ENCODE measurements at places on chromosomes 2 and 18. TPM values are rescaled to one million over a fixed set of nuclear protein-coding genes. Genes with fewer than 3 reads are reported as not detected.

Gene CPO
- total RNA-seq = not detected

Gene MAPK4
- 14.3 TPM for total RNA-seq

Gene ZNF514
- 33.3 TPM for total RNA-seq

- peak; percentile 87 for DNase-seq
Observed at GRCh38 chr2:102698369-102699111, 63.3 kb upstream of the TMEM182 start.

Gene GKN2
- total RNA-seq = not detected

- no peak for DNase-seq
Observed at GRCh38 chr18:59464486-59464885, 105.4 kb upstream of the LMAN1 start.

DNA sequence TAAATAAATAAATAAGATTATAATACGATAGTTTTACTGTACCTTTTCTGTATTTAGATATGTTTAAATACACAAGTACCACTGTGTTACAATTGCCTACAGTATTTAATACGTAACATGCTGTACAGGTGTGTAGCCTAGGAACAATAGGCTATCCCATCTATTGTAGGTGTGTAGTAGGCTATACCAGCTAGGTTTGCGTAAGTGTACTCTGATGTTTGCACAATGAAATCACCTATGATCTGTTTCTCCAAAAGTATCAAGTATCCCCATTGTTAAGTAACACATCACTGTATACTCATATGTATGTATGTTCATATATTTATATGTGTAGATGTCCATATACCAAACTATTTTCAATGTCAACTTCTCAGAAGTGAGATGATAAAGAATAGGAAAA, 118.2 kb upstream of the RND3 start:
- DNase-seq = no peak

DNA sequence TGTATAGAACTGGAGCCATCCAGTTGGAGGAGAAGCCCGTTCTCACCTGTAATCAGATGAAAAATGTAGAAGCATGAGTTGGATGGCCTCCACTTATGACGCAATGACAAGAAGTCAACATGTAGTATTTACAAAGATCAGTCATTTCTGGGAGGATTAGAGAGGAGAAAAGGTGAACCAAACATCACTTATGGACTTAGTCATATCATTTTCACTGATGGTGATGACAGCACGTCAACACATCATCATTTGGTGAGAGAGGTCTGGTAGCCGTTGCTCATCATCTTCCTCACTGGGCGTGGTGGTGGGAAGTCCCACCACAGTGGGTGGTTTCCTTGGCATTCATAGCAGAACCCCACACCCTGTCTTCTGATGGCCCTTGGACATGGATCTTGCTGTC, 264.2 kb upstream of the EPAS1 start:
- no peak for DNase-seq

GRCh38 chr2:46368401-46368800, 71.2 kb downstream of the EPAS1 start:
- no peak for DNase-seq

Gene MBOAT2
- total RNA-seq = 40.7 TPM

DNA sequence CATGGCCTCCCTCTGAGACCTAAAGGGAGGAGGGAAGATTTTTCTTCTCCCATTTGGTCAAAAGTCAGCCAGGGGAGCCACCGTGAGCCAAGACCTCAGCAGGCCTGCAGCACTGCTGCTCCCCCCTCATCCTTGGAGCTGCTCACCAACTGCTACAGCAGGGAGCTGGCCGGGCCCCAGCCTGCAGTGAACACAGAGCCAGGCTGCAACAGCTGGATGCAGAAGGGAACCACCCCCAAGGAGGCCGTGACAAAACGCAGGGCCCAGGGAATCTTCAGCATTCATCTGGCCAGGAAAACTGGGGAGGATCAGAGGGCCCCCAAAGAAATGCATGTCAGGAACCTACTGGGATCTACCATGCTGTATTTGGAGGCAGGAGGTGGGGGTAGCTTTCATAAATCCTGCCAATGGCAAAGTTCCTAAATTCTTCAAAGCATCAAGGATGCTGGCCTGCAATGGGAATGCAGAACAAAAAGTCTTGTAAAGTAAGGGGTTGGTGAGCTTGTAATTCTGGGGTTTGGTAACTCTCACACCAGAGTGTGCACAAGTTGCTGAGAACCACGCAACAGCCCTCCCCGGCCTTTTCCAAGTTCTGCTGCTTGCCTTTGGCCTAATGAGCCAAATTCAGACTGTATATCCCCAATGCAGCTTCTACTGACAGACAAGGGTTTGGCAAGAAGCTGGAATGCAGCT, 61.0 kb downstream of the CACNB4 start:
- DNase-seq = peak; percentile 57

DNA sequence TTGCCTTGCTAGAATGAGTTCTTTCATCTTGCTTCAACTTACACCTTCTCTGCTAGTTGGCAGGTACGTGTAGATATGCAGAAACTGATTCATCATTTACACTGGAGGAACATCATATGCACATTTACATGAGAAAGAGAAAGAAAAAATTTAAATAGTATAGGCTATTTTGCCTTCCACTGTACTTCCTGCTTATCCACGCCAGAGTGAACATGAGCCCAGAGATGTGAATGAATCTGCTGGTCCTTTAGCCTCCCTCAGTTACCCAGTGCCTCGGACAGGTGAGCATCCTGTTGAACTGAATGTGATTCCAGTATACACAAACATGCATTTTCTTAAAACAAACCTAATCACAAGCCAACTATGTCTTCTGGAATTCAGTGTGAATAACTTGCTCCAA, 83.6 kb downstream of the SESTD1 start:
- DNase-seq = no peak

GRCh38 chr2:37005118-37005868, 39.0 kb upstream of the STRN start:
- no peak for DNase-seq

Gene KYNU
- total RNA-seq = 18.7 TPM

DNA sequence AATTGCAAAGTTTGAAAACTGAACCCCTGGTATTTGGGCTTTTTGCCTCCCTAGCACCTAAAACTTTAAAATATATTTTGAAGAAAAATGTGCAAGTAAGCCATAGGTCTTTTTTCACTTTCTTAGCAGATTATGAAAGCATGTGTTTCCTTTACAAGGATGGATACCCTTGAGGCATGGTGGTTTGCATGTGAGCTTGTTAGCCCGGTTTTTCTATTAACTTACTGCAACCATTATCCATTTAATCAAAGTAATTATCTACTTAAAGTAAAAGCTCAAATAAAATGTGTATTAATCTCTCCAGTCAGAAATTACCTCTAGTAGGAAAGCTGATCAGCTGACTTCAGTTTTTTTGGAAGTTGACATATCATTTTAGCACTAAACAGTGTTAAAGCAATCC, 140.6 kb downstream of the EML6 start:
- no peak for DNase-seq

DNA sequence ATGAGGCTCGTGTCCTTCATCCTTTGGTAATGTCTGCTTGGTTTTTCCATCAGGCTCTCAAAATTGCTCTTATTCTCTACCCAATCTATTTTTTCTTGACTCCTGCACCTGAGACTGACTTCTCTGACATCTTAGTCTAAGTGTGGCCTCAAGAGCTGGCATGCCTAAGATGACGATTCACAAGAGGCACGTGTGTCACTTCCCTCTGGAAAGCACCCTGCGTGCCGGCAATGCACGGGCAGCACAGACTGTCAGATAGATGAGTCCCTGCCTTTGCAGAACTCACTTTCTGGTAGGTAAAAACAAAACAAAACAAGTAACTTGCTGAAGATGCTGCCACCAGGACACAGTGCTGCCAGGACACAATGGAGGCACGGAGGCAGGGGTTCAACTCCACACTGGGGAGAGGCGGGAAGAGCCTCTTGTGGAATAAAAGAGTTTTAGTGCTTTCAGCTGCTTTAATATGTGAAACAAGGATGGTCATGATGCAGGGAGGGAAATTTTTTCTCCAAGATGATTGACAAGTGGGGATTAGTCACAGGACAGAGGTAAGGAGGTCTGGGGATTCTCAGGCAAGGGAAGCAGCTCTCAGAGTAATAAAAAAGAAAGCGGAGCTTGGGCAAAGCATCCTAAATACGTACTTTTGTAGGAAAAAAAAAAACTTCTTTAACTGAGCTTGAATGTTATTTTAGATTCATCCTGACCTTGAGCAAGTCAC, 27.3 kb downstream of the CYB5A start:
- DNase-seq = no peak

Gene CWC22
- total RNA-seq = 22.3 TPM

GRCh38 chr2:226187156-226187555, 612.5 kb downstream of the IRS1 start:
- DNase-seq = no peak

DNA sequence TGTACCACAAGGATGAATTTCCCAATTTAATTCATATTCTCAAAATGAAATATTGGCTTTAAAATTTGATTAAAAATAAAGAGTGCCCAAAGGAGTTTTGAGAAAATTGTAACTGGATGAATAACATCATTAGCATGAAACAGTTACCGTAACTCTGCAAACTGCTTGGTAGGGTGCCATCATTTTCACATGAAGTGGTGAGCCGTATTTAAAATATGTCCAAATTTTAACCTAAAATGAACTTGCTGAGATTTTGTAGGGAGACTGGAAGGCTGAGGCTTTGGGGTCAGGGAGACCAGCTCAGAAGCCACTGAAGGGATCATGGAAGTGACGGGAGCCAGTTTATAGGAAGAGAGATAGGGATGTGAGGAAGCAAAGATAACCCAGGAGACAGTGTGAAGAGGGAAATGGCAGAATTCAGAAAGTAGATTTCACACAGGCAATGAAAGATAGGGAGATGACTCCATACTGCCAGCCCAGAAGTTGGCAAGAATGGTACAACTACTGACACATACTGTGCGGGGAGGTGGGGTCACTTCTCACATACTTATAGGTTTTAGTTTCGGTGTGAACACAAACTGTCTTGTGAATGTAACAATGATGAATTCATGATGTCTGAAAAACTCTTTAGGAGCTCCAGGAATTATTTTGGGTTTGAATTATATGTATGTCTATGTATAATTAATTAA, 53.8 kb downstream of the EFEMP1 start:
- no peak for DNase-seq

Gene KLHL29
- total RNA-seq = 16.8 TPM

- DNase-seq = no peak
Observed at GRCh38 chr2:84931384-84931821, 25.9 kb downstream of the TMSB10 start.

Gene C2orf80
- total RNA-seq = not detected

DNA sequence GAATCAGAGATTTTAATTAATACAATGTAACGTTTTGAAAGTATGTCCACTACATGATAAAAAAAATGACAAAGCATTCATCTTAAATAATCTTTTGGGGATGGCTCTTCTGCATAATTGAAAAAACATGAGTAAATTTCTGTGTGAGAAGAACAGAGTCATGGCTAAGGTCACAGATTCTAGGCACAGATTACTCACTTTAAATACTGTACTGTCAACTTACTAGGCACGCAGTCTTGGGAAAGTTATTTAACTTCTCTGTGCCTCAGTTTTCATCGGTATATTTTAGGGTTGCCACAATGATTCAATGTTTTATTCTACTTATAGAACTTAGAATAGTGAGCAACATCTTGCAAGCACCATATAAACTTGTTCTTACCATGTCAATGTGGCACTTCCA, 49.2 kb downstream of the TMEFF2 start:
- no peak for DNase-seq

Gene DPP10
- 1.0 TPM for total RNA-seq

GRCh38 chr2:73215254-73215653, 1.2 kb downstream of the SMYD5 start:
- DNase-seq = no peak

GRCh38 chr2:215772003-215772402, 241.3 kb downstream of the MREG start:
- no peak for DNase-seq

- no peak for DNase-seq
Observed at GRCh38 chr2:98099939-98100743, 13.2 kb downstream of the VWA3B start.

Gene CRYGD
- not detected for total RNA-seq

- peak; percentile 75 for DNase-seq
Observed at GRCh38 chr2:171432969-171433762, 624 bp downstream of the METTL8 start.

Gene GALNT13
- total RNA-seq = 13.6 TPM

GRCh38 chr2:173990970-173991819, 26.0 kb upstream of the SP3 start:
- DNase-seq = peak; percentile 85

Gene IL36B
- not detected for total RNA-seq

- DNase-seq = no peak
Observed at GRCh38 chr18:38611036-38611964, 1045.7 kb upstream of the CELF4 start.

DNA sequence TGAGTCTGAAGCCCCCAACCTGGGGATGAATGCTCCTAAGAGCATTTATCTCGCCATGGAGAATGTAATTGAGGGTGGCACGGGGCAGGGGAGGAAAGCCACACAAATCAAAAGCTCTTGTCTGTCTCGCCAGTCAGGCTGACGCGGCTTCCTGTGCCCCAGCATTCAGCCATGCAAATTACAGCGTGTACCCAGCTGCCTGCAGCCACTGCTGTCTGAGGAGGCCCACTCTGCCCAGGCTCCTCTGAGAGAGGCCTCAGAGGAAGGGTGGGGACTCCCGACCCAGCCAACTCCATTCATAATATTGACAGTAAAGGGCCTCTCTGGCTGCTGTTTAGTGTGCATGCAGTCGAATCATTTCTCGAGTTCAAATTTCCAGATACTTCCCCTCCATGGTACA, 22.0 kb downstream of the SMAD7 start:
- DNase-seq = peak; percentile 77

DNA sequence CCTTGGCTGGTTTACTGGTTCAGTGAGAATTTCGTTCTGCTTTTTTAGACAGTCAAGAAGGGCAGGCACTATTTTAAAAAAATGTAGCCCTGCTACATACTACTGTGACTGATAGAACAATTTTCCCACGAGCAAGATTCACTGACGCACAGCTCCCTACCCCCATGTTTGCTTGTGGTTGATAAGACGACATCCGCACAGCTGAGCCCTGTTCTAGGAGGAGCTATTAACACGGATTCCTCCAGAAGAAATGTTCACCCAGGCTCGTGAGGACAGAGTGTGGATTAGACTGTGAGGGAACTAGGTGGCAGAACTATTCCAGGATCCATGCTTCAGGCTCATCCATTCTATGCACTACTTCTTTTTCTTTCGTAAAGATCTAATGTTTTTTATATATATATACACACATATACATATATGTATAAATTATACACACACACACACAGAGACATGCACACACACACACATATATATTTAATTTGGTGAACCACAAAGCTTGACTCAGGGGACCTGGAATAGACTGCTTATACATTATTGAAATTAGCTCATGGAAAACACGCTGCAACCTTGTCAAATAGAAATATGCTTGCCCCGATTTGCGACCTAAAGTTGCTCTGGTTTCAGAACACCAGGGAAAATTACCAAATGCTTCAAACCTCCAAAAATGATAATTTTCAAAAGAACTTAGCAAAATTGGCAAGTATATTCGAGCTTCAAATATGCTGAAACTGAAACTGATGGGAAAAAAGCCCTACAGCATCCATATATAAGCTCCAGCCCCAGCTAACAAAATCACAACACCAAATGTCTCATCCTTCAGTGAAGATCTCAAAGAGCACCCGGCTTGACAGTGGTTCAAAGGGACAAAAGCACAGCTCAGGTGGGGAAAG, 370.4 kb downstream of the SOCS6 start:
- DNase-seq = no peak

Gene RRM2
- total RNA-seq = 2.2 TPM

Gene REG3G
- not detected for total RNA-seq

Gene OSR1
- total RNA-seq = 34.7 TPM
